ENCODE measurements at places on chromosomes 2 and 18.
A peak's percentile ranks its signal among the peaks of the same experiment; 100 is the strongest.

GRCh38 chr2:238897911-238898311 lies 50.0 kb downstream of the TWIST2 start:
- no peak for DNase-seq

- DNase-seq: peak; percentile 10
These were observed 297.0 kb upstream of the GULP1 start for GRCh38 chr2:187994464-187995331.

DNA sequence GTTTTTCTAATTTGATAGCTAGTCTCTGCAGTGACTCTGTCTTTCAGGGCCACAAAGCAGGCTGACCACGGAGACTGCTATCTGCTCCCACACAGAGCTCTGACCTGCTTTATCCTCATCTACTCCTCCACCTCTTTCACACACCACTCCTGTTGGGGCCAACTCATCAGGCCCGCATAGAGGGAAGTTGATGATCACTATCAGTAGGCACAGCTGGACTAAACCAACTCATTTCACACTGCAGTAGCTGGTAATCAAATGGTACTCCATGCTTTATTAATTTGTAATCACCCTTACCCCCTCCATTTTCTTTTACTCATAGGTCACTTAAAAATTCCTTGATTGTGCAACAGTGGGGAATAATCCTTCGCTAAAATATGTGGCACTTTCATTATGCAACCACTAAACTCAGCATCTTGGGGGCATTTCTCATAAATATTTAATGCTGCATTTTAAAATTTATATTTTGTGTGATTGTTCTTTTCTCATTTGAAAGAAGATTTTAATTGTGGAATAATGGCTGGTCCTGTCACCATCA lies 249.8 kb upstream of the GCFC2 start:
- no peak for DNase-seq

DNA sequence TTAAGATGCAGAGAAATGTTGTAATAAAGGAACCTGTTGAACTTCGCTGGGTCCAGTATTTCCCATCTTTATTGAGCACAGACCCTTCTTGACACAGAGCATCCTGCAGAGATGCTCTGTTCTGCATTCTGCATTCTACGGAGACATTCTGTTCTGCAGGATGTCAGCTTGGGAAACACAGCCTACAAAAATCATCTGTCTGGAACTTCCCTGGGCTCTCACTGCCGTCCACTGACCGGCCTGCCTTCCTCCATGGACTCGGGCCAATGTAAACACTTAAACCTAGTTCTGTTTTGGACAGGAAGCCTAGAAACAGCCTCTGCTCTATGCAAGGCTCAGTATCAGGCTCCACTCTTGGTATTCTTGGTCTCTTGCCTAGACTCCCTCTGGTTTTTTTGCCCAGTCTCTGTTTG lies 90.0 kb upstream of the PPP1CB start:
- peak; percentile 80 for DNase-seq

DNA sequence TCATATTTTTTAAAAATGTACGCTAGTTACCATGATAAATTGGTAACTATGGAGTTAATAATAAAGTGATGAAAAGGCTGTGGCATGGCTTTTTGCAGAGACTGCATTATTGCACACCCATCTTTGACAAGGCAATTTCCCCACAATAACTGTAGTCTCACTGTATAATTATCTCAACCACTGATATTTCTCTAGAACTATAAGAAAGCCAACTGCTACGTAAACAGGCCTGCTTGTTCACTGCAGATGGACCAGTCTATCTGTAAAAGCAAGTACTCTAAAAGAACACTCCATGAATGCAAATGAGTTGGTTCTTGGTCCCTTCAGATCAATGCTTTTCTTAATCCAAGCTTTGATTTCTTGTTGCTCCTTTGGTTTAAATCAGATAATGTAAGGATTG lies 218.7 kb downstream of the RBM43 start:
- DNase-seq: no peak
